Kasumi-1 (cell line): ENCODE measurements at places on chromosomes 2 and 18.

GRCh38 chr2:216555274-216555673, 56.6 kb downstream of the RPL37A start:
- DNase-seq = no peak

GRCh38 chr2:86416146-86416545, 25.0 kb upstream of the KDM3A start:
- DNase-seq = peak; percentile 55

GRCh38 chr2:24272907-24273306, 87.4 kb downstream of the ITSN2 start:
- DNase-seq = no peak

GRCh38 chr2:26223018-26223417, 21.4 kb downstream of the HADHA start:
- DNase-seq = no peak

DNA sequence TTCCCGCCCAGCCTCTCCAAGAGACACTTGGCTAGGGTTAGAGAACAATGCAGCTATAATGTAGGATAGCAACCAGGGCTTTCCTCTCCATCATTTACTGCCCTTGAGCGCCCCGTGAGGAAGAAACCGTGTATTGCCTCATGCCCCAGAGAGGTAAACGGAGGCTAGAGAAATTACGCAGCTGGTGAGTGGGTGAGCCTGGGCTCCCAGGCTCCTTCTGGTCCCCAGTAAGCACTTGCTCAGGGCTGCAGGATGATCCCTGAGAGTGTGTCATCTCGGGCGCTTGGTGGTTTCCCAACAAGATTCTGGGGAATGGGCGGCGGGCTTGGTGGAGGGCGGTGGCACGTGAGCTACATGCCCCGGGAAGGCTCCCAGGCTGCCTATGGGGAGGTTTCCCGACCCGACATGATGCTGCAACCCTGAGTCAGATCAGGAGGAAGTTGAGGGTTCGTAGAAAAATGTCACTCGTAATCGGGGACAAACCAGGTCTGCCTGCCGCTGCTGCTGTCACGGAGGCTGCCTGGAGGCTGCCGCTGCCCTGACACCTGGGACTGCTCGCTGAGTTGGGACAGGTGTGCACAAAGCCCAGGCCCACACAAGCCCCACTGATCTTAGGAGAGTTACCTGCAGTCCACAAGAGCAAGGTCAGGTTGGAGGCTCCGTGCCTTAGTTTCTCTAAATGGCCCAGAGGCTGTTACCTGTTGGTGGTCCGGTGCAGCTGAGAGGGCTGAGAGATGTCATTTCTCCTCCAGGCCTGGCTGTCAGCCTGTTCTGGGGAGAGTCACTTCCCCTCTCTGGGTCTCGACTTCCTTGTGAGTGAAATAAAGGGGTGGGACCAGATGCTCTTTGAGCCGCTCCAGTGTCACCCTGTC, at the start of gene GPR55:
Gene GPR55, minus strand, starts transcription at position 773 of the 872 bp plus-strand sequence. CDS start 14,280 bp downstream, outside the sequence.
- peak; percentile 33 for DNase-seq

DNA sequence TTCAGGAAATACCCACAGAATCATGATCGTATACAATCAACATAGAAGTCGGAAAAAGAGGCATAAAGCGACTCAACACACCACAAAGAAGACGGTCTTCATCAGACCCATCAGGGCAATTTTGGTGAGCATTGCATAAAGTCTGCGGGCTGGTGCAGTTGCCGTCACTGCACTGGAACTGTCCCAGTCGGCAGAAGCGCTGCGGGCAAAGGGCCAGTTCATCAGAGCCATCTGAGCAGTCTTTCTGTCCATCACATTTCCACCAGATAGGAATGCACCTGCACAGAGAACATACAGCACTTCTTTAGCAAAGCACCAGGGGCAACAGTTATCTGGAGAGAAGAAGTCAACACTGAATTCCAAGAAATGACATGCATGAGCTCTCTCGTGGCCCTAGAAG, 105.7 kb downstream of the DHRS9 start:
- DNase-seq = no peak

- no peak for DNase-seq
Observed at GRCh38 chr2:203790134-203790852, 77.3 kb upstream of the CTLA4 start.

DNA sequence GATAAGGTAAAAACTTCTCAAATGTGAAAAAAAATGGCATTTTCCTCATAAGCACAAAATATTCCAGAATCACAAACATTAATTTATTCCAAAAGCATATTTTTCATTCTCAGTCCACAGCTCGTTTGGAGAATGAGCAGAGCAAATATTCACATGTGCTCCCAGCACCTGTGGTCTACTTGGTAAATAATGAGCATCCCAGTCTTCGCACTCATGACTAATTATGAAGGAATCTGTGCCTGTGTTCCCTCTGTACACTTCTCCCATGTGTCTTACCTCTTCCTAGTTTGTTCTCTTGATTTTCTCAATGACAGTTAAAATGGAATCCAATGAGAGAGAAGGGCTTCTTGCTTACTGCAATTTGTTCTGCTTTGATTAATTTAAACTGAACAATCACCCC, 671.0 kb upstream of the SOX11 start:
- no peak for DNase-seq

GRCh38 chr2:27756544-27757498, 14.7 kb upstream of the MRPL33 start:
- peak; percentile 86 for DNase-seq

DNA sequence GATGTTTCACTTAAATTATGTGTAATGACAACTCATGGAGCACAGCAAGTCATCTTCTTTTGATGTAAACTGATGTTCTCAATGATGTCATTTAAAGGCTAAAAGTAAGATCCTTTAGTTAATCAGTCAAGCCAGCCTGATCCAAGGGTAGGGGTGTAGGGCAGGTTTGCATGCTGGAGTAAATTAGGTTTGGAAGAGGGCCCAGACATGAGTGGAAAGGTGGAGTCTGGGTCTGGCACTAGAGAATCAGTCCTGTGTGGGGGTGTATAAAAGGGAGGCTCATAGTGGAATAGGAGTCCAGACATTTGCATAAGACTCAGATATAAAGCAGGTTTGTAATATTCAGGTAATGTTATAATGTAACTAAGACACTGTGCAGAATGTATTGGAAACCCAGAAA, 88.8 kb upstream of the NYAP2 start:
- DNase-seq = no peak

DNA sequence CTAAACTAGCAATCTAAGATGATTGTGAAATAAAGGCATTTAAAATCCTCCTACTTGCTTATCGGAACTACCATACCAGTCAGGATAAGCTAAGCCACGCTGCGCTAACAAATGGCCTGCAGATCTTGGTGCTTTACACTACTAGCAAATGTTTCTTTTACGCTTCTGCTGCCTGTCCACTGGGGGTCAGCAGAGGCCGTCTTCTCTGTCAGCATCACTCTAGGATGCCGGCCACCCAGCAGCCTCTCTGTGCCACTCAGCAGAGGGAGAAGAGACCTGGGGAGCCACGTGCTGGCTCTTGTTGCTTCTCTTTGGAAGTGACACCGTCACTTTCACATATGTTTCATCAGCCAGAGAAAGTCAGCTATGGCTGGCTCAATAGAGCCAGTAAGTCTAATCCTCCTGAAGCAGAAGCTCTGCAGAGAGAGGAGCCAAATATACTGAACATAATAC, 36.6 kb downstream of the COPS8 start:
- DNase-seq = peak; percentile 30

- no peak for DNase-seq
Observed at GRCh38 chr2:14779252-14779651, 146.7 kb downstream of the LRATD1 start.

DNA sequence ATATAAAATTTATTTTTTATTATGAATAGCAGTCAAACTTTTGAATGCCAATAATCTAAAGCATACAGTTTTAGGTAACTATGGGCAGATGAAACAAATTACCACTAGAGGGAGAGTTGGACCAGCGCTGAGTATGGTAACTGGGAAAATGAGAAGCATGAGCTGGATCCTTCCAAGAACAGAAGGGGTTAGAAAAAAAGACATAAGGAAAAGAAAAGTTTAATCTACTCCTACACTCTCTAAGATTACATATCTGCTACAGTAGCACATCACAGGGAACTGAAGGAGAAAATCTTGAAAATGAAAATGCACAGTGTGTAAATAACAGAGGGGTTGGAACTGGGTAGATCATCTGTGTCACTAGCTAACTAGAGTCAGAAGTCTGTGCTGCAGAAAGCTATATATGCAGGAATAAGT, 15.5 kb downstream of the REG3G start:
- peak; percentile 80 for DNase-seq

GRCh38 chr2:143697744-143698143, 568.5 kb downstream of the ARHGAP15 start:
- DNase-seq = no peak

- DNase-seq = no peak
Observed at GRCh38 chr18:55543130-55543704, 44.8 kb downstream of the TCF4 start.

DNA sequence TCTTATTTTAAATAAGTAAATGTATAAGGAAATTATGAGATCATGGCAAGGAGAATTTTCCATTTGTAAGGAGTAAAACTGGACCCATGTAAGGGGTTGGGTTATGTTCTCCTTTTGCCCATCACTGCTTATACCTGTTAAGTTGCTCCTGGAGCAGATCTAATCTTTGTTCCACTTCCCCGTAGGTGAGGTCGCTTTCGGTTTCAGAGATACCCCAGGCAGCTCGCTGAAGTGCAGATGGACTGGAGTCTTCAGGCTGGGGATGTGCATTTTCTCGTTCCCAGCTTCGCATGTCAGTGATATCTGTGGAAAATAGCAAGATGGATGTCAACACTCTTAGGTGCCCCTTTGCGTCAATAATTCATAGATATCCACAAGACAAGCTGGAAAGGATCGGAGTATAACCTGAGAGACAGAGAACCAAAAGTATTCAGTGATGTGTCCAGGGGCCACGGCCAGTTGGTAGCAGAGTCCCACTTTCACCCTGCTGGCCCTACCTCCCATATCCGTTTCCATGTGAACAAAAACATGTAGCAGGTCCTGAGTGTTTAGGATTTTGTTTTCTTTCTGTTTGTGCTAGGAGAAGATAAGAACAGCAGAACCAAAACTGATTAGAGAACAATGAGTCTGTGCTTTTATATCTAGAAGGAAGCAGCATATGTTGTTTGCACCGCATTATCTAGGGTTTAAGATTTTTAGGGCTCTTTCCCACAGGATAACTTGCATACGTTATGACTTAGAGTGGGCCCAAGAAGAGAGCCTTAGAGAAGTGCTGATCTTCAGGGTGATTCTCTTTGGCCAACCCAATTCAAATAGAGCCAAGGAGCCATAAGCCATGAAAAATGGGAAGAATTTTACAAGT, 36.0 kb downstream of the GCA start:
- DNase-seq = no peak

DNA sequence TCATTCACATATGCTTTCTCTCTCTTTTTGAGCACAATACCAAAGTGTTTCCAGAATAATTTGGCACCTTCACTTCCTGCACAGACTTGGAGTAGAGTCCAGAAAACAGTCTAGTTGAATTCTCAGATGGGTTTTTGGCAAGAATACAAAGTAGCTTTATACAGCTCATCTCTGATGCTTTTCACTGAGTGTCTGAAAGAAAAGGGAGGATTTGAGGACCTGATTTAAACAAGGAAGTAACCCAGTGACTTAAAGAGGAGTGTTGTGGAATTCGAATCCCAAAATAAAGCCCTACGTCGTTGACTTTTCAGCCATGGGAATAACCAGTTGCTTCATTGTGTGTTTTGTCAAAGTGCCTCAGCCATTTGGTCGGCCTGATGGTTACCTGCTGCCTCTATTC, 31.8 kb downstream of the METAP1D start:
- DNase-seq = no peak

DNA sequence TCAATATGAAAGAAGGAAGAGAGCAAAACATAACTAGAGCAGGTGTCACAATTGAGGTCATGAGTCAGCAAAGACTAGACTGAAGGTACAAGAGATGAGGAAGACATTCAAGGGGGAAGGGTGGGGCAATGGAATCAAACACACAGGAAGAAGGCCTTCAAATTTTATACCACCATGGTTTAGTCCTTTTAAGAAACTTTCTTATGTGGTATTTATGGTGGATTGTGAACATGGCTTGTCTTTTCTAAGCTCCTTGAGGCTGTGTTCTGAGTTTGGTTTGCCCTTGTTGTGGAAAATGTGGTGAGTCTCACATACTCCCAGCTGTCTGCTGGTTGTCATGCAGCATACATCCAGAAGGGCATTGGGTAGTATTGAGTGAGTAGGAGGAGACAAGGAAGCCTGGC, 62.1 kb downstream of the NABP1 start:
- DNase-seq = no peak

DNA sequence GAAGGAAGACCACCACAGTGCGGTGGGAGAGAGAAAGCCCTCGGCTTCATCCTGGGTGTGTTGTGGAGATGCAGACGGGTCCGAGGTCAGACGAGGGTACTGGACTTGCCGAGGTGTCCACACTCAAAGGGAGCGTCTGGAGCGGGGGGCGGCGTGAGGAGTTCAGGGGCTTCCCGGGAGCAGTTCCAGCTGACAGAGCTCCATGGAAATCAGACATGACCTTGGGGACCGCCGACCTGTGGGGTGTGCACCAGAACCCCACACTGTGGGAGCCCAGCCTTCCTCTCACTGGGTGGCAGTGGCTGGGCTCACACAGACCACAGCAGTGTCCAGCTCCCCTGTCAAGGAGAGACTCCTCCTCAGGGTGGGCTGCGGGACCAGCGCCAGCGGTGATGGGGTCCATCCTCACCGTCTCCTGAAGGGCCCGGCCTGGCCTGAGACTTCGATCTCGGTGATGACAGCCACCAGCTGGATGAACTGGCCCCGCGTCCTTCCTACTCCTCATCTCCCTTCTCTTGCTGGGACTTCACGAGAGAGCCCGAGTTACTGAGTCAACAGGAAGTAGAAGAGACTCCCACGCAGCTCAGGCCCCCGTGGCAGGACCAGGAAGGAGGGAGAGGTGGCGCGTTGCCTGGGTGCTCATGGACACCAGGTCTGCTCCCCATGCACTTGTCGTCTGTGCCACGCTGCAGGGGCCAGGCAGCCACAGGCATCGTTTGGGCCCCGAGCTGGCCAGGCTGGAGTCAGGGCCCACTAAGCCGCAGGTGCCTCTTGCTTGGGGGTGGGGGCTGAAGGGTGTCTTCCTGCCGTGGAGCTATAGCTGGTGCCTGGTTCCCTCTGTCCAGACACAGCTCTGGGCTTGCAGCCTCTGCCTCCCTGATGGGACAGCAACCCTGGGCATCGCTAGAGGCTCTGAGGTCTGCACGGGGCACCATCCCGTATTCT, 101.9 kb upstream of the CTDP1 start:
- peak; percentile 17 for DNase-seq

GRCh38 chr2:142875010-142875409, 2.5 kb upstream of the KYNU start:
- DNase-seq = no peak
